ENCODE measurements at places on chromosomes 2 and 18.

- DNase-seq: no peak
Observed at GRCh38 chr18:61782545-61782944, 110.3 kb downstream of the RNF152 start.

DNA sequence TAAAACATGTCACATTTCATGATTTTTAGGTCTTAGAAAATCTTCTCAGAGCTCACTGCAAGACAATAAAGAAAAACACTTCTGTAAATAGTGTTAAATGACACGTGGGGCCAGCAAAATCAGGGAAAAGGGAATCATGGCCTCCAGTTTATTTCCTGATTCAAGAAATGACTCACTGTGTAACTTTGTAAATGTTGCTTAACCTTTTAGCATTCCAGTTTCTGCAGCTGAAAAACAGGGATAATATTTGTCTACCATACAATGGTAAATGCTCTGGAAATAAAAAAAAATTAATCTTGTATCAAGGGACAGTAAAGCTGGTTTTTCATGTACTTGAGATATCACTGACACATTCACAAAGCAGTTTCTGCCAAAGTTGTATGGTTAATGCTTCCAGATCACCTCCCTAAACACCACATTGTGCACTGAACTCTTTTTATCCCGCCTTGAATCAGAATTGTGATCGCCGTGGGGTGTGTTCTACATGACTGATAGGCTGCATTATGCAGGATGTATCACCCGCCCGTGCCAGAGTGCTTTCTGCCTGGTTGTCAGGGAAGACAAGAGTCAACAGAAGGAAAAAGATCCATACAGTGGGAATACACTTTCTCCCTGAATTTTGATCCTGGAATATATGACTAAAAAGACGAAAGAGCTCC is 238.8 kb downstream of the IKZF2 start:
- no peak for DNase-seq

DNA sequence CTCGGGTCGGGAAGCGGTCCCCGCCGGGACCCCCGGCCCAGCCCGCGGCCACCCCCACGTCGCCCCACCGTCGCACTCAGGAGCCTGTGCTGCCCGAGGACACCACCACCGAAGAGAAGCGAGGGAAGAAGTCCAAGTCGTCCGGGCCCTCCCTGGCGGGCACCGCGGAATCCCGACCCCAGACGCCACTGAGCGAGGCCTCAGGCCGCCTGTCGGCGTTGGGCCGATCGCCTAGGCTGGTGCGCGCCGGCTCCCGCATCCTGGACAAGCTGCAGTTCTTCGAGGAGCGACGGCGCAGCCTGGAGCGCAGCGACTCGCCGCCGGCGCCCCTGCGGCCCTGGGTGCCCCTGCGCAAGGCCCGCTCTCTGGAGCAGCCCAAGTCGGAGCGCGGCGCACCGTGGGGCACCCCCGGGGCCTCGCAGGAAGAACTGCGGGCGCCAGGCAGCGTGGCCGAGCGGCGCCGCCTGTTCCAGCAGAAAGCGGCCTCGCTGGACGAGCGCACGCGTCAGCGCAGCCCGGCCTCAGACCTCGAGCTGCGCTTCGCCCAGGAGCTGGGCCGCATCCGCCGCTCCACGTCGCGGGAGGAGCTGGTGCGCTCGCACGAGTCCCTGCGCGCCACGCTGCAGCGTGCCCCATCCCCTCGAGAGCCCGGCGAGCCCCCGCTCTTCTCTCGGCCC is 13.6 kb downstream of the SPEG start:
- DNase-seq: no peak

- no peak for DNase-seq
Observed at GRCh38 chr2:100290718-100291151, 31.6 kb downstream of the LONRF2 start.

DNA sequence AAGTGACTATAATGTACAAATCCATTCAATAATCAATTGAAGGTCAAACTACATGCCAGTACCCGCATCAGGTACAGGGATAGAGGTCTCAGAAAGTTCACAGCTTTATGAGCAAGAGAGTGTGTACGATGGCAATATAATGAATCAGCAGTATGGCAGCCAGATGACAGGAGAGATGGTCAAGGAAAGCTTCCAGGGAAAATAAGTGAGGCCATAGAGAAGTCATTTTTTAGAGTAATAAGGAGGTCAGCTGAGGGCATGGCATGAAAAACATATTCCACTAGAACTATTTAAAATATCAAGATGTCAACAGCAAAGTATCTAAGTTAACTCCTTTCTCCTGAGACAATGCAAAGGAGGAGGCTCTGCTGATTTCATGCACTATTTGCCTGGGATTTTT is 108.0 kb downstream of the SLC8A1 start:
- no peak for DNase-seq

- no peak for DNase-seq
Observed at GRCh38 chr18:596288-596881, 403 bp upstream of the CLUL1 start.

DNA sequence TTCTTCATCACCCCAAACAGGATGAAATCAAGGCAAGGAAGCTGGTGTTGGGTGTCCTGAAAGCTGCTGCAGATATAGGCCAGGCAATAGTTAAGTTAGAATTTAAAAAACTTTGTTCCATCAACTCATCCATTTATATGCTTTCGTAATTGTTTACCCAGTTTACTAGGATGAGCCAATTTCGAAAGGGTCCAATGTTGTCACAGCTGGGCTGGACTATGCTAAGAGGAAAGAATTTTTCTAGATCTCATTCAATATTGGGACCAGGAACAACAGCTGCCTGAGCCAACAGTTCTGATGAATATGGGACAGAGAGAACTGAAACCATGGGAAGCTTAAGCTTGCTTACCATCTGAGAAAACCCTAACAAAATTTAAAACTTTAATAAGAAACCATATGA is 21.6 kb upstream of the SP3 start:
- DNase-seq: no peak

GRCh38 chr18:61553045-61553659 is 219.9 kb downstream of the CDH20 start:
- no peak for DNase-seq

DNA sequence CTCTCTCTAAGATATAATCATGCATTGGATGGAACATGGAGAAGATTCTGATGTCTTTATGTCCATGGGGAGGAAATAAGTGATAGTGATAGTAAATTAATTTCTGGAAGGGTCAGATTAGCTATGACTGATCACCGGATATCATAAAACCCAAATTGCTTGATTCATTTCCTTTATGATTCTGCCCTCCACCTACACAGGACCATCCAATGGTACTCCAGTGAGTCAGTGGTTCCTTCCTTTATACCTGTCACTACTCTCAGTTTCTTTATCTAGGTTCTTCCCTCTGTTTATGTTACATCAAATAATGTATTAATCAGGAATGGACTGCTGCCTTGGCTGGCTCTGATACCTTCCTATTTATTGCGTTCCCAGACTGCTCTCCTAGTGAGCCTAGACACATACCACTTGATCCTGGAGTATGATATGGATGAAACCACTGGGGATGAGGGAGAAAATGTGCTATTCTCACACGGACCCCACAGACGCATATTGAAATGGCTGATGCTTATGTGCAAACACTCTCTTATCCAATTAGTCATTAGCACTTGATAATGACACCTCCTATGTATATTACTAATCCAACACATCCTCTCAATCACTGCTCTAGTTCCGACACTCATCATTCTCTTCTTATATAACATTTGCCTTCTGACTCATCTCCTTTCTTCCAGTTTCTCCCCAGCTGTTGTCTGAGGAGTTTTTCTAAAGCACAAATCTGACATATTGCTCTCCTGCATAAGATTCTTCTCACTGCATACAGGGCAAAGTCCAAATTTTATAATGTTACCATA is 315.6 kb downstream of the INSIG2 start:
- DNase-seq: no peak

DNA sequence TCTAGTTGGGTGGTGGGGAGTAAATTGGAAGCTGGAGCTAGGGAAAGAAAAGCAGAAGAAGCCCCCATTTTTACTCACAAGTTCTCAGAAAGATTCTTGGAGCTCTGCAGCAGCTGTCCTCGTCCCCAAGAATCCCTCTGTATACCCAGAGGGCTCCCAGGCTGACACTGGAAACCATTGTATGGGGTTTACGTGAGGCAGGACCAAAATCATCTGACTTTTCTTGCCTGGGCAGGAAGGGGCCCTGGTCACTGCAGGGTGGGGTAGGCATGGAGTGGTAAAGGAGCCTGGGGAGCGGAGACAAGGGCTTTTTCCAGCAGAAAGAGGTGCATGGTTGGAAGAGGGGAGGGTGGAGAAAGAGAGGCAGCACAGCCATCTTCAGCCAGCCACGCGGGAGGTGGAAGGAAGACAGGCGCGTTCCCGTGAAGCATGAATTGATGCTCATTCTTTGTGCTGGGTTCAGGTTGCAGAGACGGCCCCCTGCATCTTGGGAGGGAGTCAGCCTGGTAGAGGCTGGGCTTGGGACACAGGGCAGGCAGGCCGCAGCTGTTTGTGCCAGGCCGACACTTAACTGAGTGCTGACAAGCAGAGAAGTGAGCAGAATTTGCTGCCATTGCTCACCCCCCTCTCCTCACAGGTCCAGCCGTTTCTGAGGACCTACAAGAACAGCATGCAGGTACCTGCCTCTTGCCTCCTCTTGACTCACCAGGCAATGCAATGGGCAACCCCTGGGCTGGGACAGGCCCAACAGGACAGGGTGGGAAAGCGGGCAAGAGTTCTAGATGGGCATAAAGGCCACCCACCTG is 94.8 kb downstream of the PLB1 start:
- DNase-seq: no peak

GRCh38 chr2:120436885-120437603 is 91.1 kb downstream of the INHBB start:
- no peak for DNase-seq

DNA sequence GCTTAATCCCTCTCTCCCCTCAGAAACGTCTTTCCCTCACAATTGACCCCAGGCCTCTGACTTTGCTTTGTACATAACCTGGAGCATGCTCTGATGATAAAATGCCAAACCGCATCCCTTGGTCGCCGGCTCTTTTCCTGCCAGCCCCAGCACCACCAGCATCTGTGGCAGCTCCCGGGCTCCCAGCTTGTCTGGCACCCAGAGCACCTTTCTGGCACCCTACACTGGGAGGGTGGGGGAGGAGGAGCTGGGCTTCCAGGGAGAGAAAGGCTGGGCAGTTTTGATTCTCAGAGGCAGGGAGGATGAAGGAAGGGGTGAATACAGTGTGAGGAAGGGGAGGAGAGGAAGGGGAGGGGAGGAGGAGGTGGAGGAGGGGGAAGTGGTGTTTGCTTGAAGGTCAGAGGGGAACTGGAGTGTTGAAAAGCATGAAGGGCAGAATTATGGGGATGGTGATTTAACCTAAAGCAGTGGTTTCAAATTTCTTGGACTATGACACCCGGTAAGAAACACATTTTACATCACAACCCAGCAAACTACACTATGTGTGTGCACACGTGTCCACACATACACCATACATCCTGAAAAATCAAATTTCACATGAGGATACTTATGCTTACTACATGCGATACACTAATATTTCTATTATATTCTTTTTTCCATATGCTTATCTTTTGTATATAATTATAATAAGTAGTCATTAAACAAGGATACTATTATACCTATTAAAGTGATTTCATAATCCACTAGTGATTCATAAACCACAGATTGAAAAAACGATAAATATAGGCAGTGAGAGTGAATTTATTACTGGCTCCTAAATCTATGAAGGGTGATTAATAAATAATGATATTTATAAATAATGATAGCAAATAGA is 30.0 kb upstream of the IGFBP2 start:
- DNase-seq: no peak

DNA sequence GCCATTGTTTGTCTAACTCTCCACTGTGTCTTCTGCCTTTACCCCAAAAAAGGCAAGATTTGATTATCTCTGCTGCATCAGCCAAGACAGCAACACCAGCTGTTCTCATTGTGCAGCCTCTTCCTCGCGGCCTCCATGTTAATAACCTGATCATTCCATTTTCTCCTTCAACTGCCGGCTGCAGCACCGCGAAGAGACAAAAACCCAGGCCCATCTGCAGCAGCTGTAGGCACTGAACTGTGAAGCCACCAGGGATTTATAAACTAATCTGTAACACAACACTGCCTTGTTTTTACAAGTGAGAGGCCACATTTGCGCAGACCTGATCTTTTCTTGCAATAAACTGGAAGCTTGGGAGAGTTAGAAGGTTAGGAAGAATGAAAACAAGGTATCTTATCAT is 147.8 kb downstream of the SATB2 start:
- DNase-seq: no peak

- DNase-seq: no peak
Observed at GRCh38 chr2:177520324-177520723, 127.8 kb downstream of the AGPS start.

DNA sequence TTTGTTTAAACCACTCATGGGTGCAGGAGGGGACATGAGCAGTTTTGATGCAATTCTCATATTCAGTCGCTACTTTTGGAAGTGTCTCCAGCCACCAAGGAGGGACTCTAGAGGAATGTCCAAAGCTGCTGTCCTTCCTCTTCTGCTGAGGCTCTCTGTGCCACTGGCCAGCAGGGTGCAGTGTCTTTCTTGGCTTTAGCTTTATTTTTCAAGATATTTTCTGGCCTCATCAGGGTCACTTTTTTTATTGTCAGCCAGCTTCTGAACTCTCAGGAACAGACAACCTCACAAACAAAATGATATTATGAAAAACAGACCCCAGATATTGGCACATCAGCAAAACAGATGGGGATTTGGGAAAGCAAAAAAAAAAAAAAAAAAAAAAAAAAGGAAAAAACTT is 289.3 kb upstream of the ZSWIM2 start:
- DNase-seq: no peak

DNA sequence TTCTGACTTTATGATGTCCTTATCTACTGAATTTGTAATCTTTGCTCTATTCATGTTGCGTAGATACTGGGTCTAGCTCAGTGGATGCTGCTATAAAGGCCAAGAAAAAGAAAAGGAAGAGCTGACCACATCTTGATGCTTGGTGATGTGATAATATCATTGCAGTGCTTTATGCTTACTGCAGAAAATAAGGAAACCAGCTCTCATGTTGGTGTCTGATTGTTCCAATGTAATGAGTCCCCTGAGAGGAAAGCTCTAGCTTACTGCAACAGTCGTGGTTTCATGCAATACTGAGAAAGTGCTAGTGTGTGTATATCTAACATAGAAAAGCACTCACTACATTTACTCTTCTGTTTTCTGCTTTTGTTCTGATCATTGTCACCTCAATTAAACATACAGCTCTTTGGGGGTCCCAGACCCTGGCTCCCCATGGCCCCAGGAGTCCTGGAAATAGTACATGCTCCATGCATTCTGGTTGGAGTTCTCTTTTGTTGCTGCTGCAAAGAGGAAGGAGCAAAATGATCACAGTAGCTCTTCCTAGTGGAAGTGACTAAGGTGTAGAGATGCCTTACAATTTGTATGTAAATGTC is 338.8 kb downstream of the CYRIA start:
- DNase-seq: no peak

- DNase-seq: no peak
Observed at GRCh38 chr2:46720592-46721185, 194.9 kb downstream of the MCFD2 start.

DNA sequence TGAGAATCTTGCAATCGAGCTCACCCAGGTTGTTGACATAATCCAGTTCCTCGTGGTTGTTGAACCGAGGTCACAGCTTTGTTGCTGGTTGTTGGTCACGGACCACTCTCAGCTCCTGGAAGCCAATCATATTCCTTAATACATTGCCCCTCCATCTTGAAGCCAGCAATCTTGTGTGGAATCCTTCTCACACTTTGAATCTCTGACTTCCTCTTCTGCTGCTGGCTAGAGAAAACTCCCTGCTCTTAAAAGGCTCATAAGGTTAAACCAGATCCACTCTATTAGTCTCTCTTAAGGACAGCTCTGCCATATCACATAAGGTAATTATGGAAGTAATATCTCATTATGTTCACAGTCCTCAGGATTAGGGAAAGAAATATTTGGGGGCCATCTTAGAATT is 41.1 kb downstream of the SP140 start:
- no peak for DNase-seq
